ENCODE measurements at places on chromosomes 2 and 18.

DNA sequence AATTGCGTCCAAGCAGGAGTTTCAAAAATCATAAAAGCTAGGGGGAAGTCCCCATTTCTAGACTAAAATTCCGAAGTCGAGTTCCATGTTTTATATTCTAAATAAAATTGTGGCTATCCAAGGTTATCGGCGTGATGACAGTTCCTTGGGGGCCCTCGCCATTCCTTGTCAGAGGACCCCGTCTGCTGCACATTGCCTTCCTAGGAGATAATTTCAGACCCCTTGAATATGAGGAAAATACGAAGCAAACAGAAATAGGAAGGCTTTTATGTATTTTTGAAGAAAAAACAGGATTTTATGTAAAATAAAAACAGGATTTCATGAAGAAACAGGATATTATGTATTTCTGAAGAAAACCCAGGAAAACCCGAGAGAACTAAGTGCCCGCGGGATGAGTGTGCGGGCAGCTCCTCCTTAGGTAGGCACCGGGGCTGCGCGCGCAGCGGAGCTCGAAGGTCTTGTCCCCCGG, 465 bp upstream of the PLEKHA3 start:
- no peak for DNase-seq

GRCh38 chr2:62192811-62193210, 3.1 kb upstream of the B3GNT2 start:
- DNase-seq: no peak

- DNase-seq: no peak
Observed at GRCh38 chr2:230687498-230687897, 25.1 kb upstream of the CAB39 start.

DNA sequence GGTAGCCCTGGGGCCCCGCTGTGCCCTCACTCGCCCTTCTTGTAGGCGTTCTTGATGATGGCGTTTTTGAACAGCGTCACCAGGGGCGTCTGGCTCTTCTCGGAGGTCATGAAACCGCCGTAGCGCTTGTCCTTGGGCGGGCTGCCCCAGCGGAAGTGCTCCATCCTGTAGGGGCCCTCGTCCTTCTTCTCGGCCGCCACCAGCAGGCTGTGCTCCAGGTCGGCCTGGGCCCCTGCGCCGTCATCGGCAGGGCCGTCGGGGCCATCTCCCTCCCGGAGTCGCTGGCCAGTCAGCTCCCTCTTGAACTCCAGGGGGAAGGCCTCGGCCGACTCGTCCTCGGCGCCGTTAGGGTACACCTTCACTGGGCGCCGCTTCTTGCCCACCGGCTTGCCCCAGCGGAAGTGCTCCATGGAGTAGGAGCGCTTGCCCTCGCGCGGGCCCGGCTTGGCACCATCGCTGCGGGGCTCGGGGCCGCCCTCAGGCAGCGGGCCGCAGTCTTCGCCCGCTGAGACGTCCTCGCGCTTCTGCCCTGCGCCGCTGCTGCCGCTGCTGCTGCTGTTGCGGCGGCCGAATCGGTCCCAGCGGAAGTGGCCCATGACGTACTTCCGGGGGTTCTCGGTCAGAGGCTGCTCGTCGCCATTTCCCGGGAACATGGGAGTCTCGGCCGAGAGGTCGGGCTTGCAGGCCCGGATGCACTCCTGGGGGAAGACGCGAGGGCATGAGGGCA, 7.2 kb downstream of the POMC start:
- no peak for DNase-seq

DNA sequence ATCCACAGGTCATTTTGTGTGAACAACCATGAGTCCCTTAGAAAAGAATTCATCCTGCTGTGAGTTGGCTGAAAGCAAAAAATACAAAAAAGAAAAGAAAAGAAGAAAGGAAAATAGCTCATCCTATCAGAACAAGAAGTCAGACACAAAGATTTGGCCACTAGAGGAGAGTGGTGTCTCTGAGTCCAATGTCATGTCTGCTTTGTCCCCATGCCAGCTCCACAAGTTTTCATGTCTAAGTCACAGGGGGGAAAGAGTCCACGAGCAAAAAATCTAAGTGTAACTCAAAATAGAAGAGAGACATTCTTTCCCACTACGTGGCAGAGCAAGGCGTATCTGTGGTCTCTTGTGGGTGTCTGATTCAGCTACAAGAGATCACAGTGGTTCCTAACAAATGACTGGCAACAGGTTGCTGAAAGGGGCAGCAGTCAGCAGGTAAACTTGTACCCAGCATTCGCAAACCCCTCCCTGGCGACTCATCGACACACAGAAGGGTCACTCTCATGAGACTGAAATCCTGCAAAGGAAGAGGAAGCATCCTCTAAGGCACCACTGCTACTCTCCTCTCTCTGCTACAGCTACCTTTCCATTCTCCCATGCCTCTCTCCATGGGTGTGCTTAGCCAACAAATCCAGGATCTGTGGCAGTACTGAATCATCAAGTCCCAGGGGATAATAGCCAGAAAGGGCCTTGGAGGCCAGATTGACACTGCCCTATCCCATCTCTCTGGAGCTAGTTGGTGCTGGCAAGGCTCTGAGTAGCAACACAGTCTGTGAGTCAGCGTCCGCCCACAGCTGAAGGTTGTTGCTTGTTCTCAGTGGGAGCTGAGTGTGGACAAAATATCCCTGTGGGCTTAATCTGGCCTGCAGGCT, 123.0 kb upstream of the SLC39A10 start:
- peak; percentile 62 for DNase-seq

DNA sequence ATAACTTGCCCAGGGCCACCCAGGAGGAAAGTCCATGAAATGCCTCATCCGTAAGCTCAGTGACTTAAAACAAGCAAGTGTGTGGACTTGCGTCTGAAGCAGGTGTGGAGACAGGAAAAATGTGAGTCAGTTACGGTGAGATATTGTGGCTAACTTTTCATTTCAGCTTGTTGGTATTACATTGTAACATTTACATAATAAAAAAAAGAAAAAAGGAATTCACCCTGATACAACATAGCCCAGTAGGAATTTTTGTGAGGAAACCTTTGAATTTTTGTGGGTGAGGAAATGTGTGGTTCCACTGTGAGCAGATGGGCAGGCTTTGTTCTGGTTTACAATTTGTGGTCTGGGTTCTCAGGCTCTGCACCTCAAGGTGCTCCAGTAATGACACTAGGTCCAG, 33.7 kb upstream of the LYPD6B start:
- no peak for DNase-seq

GRCh38 chr2:35343135-35343534, 1012.4 kb upstream of the CRIM1 start:
- DNase-seq: no peak

- DNase-seq: no peak
Observed at GRCh38 chr2:231672617-231673347, 35.5 kb upstream of the PTMA start.

DNA sequence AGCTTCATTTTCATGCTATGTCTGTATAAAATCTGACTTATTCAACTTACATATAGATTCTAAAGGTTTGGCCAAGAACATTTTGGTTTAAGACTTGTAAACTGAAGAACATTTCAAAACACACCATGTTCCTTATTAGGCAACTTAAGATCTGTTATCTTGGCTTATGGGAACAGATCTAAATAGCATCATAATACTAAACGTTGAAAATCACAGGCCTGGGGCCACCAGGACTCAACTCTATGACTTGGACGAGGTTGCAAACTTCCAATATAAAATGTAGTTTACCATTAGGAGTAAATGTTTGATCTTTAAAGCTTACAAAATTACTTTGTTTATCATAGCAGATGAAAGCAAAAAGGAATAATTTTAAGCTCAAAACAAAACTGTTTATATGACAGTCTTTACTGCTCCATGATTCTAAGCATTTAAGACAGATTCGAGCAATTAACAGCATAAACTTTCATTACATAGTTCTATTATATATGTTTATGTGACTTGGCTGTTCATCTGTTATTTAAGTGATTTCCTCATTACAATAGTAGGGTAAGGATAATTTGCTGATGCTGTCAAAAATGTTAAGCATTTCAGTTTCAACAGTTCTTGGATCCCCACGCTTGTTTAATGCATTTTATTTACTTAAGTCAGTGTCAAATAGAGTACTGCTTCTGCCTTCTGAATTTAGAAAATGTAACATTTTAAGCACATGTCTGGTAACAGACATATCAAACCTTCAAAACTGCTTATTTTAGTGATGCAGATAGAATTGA, 8.3 kb downstream of the TCF4 start:
- DNase-seq: no peak

- DNase-seq: peak; percentile 57
Observed at GRCh38 chr2:101831351-101831865, 133.9 kb downstream of the MAP4K4 start.

- DNase-seq: no peak
Observed at GRCh38 chr2:216563646-216564045, 65.0 kb downstream of the RPL37A start.

GRCh38 chr18:10400534-10401307, 53.7 kb upstream of the APCDD1 start:
- no peak for DNase-seq

GRCh38 chr18:59715445-59715844, 18.2 kb upstream of the CCBE1 start:
- no peak for DNase-seq

GRCh38 chr2:142973160-142973821, 95.8 kb downstream of the KYNU start:
- DNase-seq: no peak

- no peak for DNase-seq
Observed at GRCh38 chr2:127032621-127033020, 74.3 kb downstream of the BIN1 start.

- DNase-seq: no peak
Observed at GRCh38 chr2:201411421-201411820, 39.8 kb downstream of the TRAK2 start.

- no peak for DNase-seq
Observed at GRCh38 chr18:55484773-55485172, 103.2 kb downstream of the TCF4 start.

DNA sequence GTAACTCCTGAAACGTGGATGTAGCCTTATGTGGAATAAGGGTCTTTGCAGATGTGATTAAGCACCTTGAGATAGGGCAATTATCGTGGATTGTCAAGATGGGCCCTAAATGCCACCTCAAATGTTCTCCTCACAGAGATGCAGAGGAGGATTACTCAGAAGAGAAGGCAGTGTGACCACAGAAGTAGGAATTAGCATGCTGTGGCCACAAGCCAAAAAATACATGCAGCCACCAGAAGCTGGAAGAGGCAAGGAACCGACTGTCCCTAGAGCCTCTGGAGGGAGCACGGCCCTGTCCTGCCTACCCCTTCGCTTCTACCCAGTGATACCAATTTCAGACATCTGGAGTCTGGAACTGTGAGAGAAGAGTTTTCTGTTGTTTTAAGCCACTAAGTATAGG, 47.3 kb upstream of the MGAT5 start:
- no peak for DNase-seq

- DNase-seq: no peak
Observed at GRCh38 chr2:71610671-71611070, 157.3 kb downstream of the DYSF start.

DNA sequence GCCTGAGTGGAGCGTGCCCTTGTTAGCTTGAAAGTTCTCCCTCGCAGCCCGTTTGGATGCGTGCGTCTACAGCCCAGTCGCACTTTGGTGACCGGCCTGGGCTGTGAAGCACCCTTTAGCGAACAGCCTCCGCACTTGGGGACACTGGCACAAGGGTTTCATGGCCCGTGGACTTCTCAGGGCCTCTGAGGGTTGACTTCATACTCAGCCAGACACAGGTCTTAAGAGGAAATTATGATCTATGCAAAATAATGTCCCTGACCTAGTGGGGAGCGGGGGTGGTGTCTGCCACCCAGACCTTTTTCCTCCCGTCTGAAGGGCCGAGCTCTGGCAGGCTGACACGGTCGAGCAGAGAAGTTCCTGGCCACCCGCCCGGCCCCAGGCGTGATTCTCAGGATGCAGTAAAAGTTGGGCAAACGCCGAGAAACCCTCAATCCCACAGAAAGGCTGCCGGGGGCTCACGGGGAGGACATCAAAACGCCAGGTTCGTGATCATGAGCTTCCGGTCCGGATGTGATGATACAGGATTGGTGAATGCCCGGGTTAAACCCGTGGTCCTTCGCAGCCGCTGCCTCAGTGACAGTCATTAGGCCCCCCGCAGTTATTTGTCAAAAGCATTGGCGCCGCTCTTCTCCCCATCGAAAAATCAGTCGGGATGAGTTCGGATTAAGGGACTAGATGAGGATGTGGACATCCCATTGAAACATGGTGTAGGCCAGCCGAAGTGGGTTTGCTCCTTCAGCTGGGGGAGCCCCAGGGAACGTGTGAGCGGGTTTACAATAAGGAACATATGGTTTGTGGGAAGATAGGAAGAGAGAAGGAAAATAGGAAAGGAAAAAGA, 3.6 kb upstream of the PAX3 start:
- no peak for DNase-seq

GRCh38 chr2:53569957-53570727, 197.5 kb upstream of the CHAC2 start:
- no peak for DNase-seq

DNA sequence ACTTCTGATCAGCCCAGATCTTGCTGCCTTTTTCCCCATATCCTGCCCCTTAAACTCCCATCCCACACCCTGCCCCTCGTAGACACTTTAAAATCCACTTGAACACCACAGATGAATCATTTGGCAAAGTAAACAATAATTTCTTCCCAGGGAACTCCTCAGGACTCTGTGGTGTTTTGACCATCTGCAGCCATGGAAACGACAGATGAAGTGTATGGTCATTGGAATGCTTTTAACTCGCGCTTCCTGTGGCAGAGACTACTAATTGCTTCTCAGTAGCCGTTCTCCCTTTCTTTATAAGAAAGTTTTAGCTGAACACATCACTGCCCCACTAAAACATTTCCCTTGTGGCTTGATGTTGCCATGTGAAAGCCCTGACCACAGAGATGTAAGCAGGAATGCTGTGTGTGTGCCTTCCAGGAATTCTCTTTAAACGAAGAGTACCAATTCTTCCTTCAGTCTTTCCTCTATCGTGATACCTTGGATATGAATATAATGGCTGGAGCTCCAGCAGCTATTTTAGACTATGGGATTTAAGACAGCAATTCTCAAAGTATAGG, 92.7 kb upstream of the PARD3B start:
- DNase-seq: peak; percentile 93

DNA sequence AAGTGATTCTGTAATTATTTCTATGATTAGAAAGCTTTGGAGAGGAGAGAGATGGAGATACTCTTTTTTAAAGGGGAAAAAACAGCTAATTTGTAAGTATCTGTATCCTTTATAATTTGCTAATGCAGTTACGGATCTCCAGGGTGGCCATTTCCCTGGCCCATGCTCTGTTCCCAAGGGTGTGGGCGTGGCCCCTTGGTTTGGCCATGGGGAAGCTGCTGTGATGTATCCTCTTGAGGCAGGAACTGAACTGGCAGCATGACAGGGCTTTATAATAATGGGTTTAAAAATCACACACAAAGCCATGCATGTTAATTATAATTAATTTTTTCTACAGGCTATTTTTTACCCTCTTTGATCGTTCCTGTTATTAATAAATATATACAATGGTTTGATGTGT, 27.0 kb downstream of the TRAPPC12 start:
- DNase-seq: no peak
